Fibroblast of skin of right biceps (primary cell): ENCODE measurements at places on chromosomes 16 and 17.

DNA sequence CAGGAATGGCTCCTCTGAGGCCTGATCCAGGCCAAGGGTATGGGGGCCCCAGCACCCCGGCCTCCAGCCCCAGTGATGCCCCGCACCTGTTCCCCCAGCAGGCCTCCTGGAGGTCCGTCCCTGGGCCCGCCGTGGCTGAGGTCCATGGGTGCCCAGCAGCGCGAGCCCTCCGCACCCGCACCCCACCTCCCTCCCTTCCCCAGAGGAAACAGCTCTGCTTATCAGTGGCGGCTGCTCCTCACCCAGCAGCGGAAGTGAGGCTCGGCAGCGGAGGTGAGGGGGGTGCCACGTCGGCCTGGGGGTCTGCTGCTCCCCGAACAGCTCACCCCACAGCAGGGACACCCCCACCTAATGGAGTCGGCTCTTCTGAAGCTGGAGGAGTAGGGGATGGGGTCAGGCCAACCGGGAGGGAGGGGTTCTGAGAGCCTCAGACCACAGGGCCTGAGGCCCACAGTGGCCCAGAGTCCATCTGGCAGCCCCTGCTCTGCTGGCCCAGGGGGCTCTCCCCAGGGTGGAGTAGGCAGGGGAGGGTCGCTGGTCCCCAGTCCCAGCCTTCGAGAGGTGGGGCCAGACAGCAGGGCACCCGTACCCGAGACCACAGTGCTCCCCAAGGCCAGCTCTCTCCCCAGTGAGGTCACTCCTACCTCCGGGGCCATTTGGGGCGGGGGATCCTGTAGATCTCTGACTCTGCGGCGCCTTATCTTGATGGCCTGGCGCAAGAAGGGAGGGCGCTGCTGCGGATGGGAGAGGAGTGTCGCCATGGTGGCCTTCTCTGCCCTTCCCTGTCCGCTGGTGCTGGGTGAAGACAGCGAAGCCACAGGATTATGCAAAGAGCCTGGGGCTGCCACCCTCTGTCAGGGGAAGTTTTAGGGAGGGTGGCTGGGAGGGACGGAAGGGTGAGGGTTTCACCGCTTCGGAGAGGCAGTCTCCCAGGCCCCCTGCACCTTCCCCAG, at the start of gene UNC13D:
UNC13D (minus strand) TSS at position 828 of the 953 bp plus-strand sequence; CDS start at position 761, 67 bp downstream.
- no peak for DNase-seq

GRCh38 chr17:181245-182049, at the start of gene DOC2B:
TSS of gene DOC2B (minus strand) at chr17:181650. CDS start at chr17:181479, 171 bp downstream.
- DNase-seq = peak; percentile 10

GRCh38 chr17:20934288-20934687, 108.5 kb downstream of the USP22 start:
- DNase-seq = no peak

GRCh38 chr16:82260212-82260795, 90.3 kb upstream of the MPHOSPH6 start:
- DNase-seq = no peak

GRCh38 chr17:5800131-5800530, 215.8 kb upstream of the NLRP1 start:
- DNase-seq = no peak

DNA sequence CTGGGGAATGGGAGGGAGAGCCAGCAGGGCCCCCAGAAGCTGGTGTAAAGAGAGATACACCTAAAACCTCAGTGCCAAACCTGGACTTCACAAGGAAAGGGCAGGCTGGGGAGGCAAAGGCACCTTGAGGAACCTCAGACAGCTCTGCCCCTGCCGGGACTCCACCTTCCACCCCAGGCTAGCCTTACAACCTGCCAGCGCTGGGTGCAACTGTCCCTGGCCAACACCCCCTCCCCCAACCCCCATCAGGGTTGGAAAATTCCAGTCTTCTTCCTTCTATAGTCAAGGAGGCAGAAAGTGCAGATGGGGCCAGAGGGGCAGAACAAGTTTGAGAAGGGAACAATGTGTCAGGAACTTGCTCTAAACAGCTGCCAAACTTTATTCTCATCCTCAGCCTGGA, 2.2 kb downstream of the YBX2 start:
- no peak for DNase-seq
